ENCODE measurements at places on chromosomes 11 and 22. TPM values are rescaled to one million over a fixed set of nuclear protein-coding genes. Genes with fewer than 3 reads are reported as not detected.

Gene CDHR5
- total RNA-seq: not detected

Gene OR51I1
- total RNA-seq: not detected

Gene SCGB1D2
- total RNA-seq: not detected

Gene KRTAP5-7
- not detected for total RNA-seq

Gene HEPACAM
- total RNA-seq: not detected

Gene FOLR2
- not detected for total RNA-seq

Gene CD59
- 725 TPM for total RNA-seq

Gene BTBD18
- not detected for total RNA-seq

Gene SERPIND1
- not detected for total RNA-seq

Gene TNNT3
- not detected for total RNA-seq

Gene OR56A1
- not detected for total RNA-seq

Gene CARD10
- total RNA-seq: 46.0 TPM

Gene SLC22A25
- not detected for total RNA-seq

Gene RAG1
- 2.6 TPM for total RNA-seq

Gene KIAA1671
- total RNA-seq: 31.1 TPM

Gene MIAT
- total RNA-seq: 0.50 TPM

Gene TMPRSS13
- total RNA-seq: 0.17 TPM

Gene KLHDC7B
- 0.15 TPM for total RNA-seq

Gene NXPE4
- not detected for total RNA-seq

Gene SLC22A12
- not detected for total RNA-seq

Gene TYR
- total RNA-seq: not detected

Gene CASP1
- total RNA-seq: 8.3 TPM

Gene TSPAN32
- not detected for total RNA-seq

Gene GGTLC2
- total RNA-seq: not detected

Gene YPEL1
- total RNA-seq: 1.0 TPM

Gene UBASH3B
- total RNA-seq: 50.5 TPM

Gene LRP5
- total RNA-seq: 58.6 TPM

Gene OR5A1
- total RNA-seq: not detected

Gene GLYAT
- 3.6 TPM for total RNA-seq

Gene F2
- total RNA-seq: 1.1 TPM

Gene FLRT1
- total RNA-seq: not detected

Gene LMO2
- 4.3 TPM for total RNA-seq

Gene SNX32
- not detected for total RNA-seq

Gene PANX2
- total RNA-seq: not detected

Gene CCDC89
- total RNA-seq: 5.8 TPM

Gene GCAT
- 24.7 TPM for total RNA-seq

Gene CD3G
- total RNA-seq: not detected

Gene TMEM225
- not detected for total RNA-seq

Gene OPCML
- not detected for total RNA-seq

Gene PTPRCAP
- 0.85 TPM for total RNA-seq

Gene JAML
- total RNA-seq: not detected

Gene MMP1
- 4.9 TPM for total RNA-seq

Gene DTX4
- 17.0 TPM for total RNA-seq

Gene RASD2
- 0.35 TPM for total RNA-seq

Gene RCOR2
- total RNA-seq: 0.35 TPM

Gene SMTNL1
- total RNA-seq: not detected

Gene IL10RA
- 0.60 TPM for total RNA-seq

Gene POTEH
- total RNA-seq: not detected

Gene ANKK1
- total RNA-seq: not detected

Gene C11orf65
- not detected for total RNA-seq

Measured in renal cortical epithelial cell (primary cell).